ENCODE measurements at places on chromosomes 3 and 15. TPM values are rescaled to one million over a fixed set of nuclear protein-coding genes. Genes with fewer than 3 reads are reported as not detected.

Gene CHRM5
- total RNA-seq: not detected

Gene PTPRG
- total RNA-seq: 72.5 TPM

Gene CD200
- total RNA-seq: 12.8 TPM

Gene SAXO2
- total RNA-seq: 0.30 TPM

Gene KCNMB2
- not detected for total RNA-seq

Gene GRM2
- 0.07 TPM for total RNA-seq

Gene SUMF1
- 114 TPM for total RNA-seq

Gene OSBPL10
- 10.2 TPM for total RNA-seq

Gene EPHB3
- total RNA-seq: 6.9 TPM

Gene LRIG1
- total RNA-seq: 165 TPM

Gene NOX5
- total RNA-seq: 0.39 TPM

Data from smooth muscle cell of the pulmonary artery (primary cell).